ENCODE measurements at places on chromosomes 7 and 10.

- ATAC-seq, result no peak
These were observed 169.5 kb upstream of the ADCY1 start for GRCh38 chr7:45404622-45405021.

DNA sequence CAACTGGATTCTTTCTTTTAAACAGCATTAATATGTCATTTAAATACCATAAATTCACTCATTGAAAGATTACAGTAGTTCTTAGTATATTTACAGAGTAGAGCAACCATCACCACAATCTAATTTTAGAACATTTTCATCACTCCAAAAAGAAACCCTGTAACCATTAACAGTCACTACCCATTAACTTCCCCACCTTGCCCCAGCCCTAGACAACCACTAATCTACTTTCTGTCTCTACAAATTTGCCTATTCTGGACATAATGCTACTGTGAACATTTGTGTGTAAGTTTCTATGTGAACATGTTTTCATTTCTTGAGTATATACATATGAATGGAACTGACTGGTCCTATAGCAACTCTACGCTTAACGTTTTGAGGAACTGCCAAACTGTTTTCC is 42.4 kb downstream of the P4HA1 start:
- ATAC-seq, result no peak

- ATAC-seq, result peak; percentile 78
These were observed 31.3 kb downstream of the KIN start for GRCh38 chr10:7756360-7756992.

- ATAC-seq, result peak; percentile 92
These were observed 62.9 kb upstream of the FAM171A1 start for GRCh38 chr10:15433850-15434537.

DNA sequence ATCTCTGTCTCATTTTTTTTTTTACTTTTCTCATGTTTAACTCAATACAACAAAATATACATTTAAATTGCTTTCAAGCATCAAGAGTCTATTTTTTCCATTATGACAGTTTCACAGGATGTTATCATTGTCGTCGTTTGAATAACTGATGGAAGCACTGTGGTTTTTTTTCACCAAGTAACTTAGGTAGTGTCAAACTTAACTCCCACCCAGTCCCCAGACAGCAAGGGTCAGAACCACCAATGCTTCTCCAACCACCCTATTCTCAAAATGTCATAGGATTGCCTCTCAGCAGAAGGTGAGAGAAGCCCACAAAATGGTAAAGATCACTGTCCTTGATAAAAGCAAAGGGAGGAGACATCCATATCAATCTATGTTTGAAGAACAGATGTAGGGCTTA is 339.4 kb downstream of the SFMBT2 start:
- ATAC-seq, result no peak

GRCh38 chr10:30559180-30559579 is 70.4 kb downstream of the LYZL2 start:
- peak; percentile 83 for ATAC-seq

- no peak for ATAC-seq
These were observed 202.8 kb upstream of the KCND2 start for GRCh38 chr7:120070201-120070600.

DNA sequence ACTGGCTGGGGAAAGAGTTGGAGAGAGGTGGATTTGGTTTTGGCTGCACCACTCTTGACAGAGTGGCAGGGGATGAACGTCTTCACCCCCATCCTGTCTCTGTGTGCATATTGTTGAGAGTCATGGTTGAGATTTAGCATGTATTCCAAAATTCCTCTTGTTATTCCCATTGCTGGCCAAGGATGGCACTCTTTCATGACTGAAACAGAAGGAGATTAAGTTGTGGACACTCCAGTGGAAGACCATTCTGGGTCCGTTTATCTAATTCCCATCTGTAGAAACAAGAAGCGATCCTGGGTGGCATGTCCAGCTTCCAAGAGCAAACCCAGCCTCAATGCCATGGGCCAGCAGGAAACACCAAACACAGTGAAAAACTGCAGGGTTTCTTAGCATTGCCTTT is 469.0 kb upstream of the IGFBP3 start:
- ATAC-seq, result peak; percentile 39
